ENCODE measurements at places on chromosomes 12 and 14. TPM values are rescaled to one million over a fixed set of nuclear protein-coding genes. Genes with fewer than 3 reads are reported as not detected.

Gene ZCRB1
- total RNA-seq: 0.58 TPM

DNA sequence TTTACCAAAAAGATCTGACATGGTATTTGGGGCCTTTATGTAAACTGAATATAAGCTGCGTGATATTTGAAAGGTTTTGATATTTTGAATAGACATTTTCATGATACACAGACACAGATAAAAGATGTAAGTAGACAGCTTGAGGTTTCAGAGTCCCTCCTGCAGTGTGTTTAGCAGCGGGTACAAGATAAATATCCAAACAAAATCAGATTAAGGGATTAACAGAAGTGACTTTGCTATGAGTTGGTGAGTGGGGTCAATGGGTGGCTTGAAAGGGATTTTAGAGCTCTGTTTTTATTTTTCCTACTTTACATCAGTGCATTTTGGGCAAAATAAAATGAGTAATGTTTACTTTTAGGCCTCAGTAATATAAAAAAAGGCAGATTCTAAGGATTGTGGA is 84.1 kb downstream of the IGF1 start:
- H3K27ac ChIP-seq: no peak overlapping the region
- no peak for DNase-seq
- H3K36me3 ChIP-seq: no peaks in the 10 kb centered on the region
- H3K4me1 ChIP-seq: no peaks in the 10 kb centered on the region

- no peak overlapping the region for H3K27ac ChIP-seq
- no peak overlapping the region for H3K4me3 ChIP-seq
- no peaks in the 10 kb centered on the region for H3K4me1 ChIP-seq
- no peak for DNase-seq
Observed at GRCh38 chr12:78928200-78929074, 63.9 kb downstream of the SYT1 start.

- peaks cover 13% of the 10 kb centered on the region for H3K36me3 ChIP-seq
- DNase-seq: peak; percentile 99
- no peaks in the 10 kb centered on the region for H3K27me3 ChIP-seq
- H3K4me1 ChIP-seq: no peaks in the 10 kb centered on the region
- peak within 1 kb of the TSS; percentile 85 for H3K4me3 ChIP-seq
Observed at GRCh38 chr12:92145731-92146496, at the start of gene BTG1. Gene BTG1, minus strand, starts transcription at chr12:92145846. Its CDS starts 311 bp downstream, at chr12:92145535.

- no peaks in the 10 kb centered on the region for H3K27me3 ChIP-seq
- no peaks in the 10 kb centered on the region for H3K4me1 ChIP-seq
- H3K36me3 ChIP-seq: peaks cover 10% of the 10 kb centered on the region
- H3K27ac ChIP-seq: no peak overlapping the region
Observed at GRCh38 chr14:76051717-76052465, 66.3 kb downstream of the IFT43 start.

DNA sequence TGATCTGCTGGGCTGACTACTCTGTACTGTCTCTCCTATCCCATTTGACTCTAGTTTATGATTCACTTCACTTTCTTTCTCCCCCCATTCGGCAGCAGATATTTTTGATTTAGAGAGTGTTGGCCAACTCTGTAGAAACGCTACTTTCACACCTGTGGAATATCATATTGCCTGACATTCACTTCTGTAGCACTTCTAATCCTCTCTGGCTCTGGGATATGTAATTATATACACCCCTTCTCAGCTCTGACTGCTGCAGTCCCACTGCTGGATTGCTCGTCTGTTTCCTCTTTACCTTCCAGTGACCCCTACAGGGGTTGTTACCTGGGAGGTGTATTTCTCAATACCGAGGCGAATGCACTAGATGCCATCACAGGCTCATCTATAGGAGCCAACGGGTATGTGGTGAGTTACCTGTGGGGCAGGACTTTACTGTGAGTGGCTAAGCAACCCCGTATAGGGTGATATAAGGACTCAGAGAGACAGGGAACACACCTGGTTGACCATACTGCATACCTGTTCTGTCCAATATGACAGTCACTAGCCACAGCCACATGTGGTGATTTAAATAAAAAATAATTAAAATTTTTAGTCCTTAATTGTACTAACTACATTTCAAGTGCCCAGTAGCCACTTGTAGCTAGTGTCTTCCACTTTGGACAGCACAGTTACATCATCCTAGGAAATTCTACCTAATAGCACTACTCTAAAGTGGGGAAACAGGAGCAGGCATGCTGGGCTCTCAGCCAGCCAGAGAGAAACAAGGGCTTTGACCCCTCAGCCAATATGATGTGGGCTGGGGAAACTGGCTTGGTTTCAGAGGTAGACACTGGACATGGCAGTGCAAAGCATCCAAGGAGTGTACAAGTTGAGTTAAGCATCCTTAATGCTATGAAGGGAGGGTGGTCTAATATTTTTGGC is 95.0 kb downstream of the C12orf75 start:
- no peaks in the 10 kb centered on the region for H3K4me1 ChIP-seq
- DNase-seq: no peak
- H3K27ac ChIP-seq: no peak overlapping the region
- no peaks in the 10 kb centered on the region for H3K36me3 ChIP-seq
- no peak overlapping the region for H3K4me3 ChIP-seq

GRCh38 chr14:34912182-34912581 is 37.0 kb upstream of the BAZ1A start:
- no peak overlapping the region for H3K27ac ChIP-seq
- H3K36me3 ChIP-seq: no peaks in the 10 kb centered on the region
- no peak overlapping the region for H3K4me3 ChIP-seq

Gene REM2
- total RNA-seq: 0.87 TPM

- H3K4me1 ChIP-seq: no peaks in the 10 kb centered on the region
- DNase-seq: peak; percentile 29
- no peak overlapping the region for H3K27ac ChIP-seq
- no peak overlapping the region for H3K4me3 ChIP-seq
Observed at GRCh38 chr12:97142737-97143410, 235.8 kb downstream of the NEDD1 start.

DNA sequence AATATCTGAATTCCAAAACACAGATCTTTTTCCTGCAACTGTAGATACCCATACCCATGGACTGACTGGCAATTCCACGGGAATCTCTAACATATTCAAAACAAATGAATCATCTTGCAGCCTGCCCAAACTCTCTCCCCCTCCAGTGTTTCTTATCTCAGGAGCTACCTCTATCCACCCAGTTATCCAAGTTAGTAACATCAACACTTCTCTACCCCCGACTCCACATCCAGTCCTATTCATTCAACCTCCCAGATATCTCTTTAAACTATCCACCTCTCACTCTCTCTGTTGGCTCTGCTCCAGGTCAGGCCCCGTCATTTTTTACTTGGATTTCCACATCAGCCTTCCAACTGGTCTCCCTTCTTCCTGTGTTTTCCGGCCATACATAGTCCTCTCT is 6.7 kb upstream of the KCNH5 start:
- H3K4me1 ChIP-seq: no peaks in the 10 kb centered on the region
- no peaks in the 10 kb centered on the region for H3K27me3 ChIP-seq
- no peak overlapping the region for H3K27ac ChIP-seq
- no peak overlapping the region for H3K4me3 ChIP-seq
- DNase-seq: no peak

Gene AGAP2
- total RNA-seq: 2.2 TPM

Gene PRPF39
- total RNA-seq: 61.3 TPM

Gene VWF
- total RNA-seq: 103 TPM

Gene TMPRSS12
- total RNA-seq: not detected

Gene RNASE2
- not detected for total RNA-seq

Gene HOXC6
- total RNA-seq: not detected

- peak overlapping the region; percentile 81 for H3K27ac ChIP-seq
- peaks cover 8% of the 10 kb centered on the region for H3K4me1 ChIP-seq
- H3K4me3 ChIP-seq: peak overlapping the region; percentile 78
- no peak for DNase-seq
- H3K27me3 ChIP-seq: no peaks in the 10 kb centered on the region
- no peaks in the 10 kb centered on the region for H3K36me3 ChIP-seq
Observed at GRCh38 chr14:67533754-67534085, 630 bp downstream of the PLEKHH1 start.

- no peaks in the 10 kb centered on the region for H3K36me3 ChIP-seq
- no peak overlapping the region for H3K27ac ChIP-seq
Observed at GRCh38 chr12:23906329-23906728, 43.1 kb downstream of the SOX5 start.

GRCh38 chr14:58362798-58363412 is 32.8 kb upstream of the TOMM20L start:
- no peaks in the 10 kb centered on the region for H3K27me3 ChIP-seq
- DNase-seq: no peak
- H3K27ac ChIP-seq: no peak overlapping the region

GRCh38 chr14:81982046-81982445 is 448.4 kb upstream of the SEL1L start:
- no peak overlapping the region for H3K4me3 ChIP-seq
- H3K36me3 ChIP-seq: no peaks in the 10 kb centered on the region
- no peaks in the 10 kb centered on the region for H3K4me1 ChIP-seq
- DNase-seq: peak; percentile 11

- H3K27me3 ChIP-seq: peaks cover 65% of the 10 kb centered on the region
- no peak overlapping the region for H3K27ac ChIP-seq
- DNase-seq: peak; percentile 19
- no peaks in the 10 kb centered on the region for H3K4me1 ChIP-seq
- H3K4me3 ChIP-seq: no peak overlapping the region
Observed at GRCh38 chr12:53868511-53868986, 70.1 kb upstream of the HOXC13 start.

Gene MAP1LC3B2
- total RNA-seq: 16.9 TPM

GRCh38 chr14:96167224-96168148 is 37.2 kb upstream of the BDKRB2 start:
- peaks cover 13% of the 10 kb centered on the region for H3K4me1 ChIP-seq
- H3K36me3 ChIP-seq: no peaks in the 10 kb centered on the region
- DNase-seq: peak; percentile 55
- H3K27ac ChIP-seq: no peak overlapping the region
- H3K4me3 ChIP-seq: no peak overlapping the region

DNA sequence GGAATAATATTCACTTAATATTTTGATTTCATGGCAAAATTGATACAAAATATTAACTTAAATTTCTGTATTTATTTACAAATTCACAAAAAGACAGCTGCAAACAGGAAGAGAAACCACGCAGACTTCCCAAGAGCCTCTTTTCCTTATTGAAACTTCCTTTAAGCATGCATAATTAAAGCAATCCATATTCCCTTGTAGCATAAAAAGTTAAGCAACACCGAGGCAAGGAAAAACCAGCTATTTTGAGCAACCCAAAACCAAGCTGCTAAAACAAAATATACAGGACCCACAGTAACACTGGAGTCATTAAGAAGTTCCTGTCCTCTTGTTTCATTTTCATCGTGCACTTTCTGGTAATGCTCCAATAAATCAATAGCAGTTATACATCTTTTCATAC is 58.0 kb downstream of the EEA1 start:
- no peaks in the 10 kb centered on the region for H3K27me3 ChIP-seq
- H3K4me3 ChIP-seq: no peak overlapping the region
- no peaks in the 10 kb centered on the region for H3K4me1 ChIP-seq
- H3K27ac ChIP-seq: no peak overlapping the region

DNA sequence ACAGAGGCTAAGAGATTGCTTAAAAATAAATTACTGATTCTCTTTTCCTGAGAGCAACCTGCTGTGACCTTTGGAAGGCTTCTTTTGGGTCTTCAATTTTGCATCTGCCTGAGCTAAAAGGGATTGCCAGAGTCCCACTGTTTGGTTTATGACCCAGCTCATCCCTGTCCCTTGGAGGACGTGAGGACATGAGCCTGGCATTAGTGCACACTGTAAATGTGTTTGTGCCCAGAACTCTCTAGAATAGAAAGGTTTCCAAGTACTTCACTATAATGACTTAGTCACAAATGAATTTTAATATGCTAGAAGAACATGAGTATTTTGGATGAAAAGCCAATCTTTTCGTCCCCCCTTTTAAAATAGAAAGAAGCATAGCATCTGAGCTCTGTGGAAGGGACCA is 47.1 kb upstream of the CDKN3 start:
- H3K4me1 ChIP-seq: no peaks in the 10 kb centered on the region
- no peak for DNase-seq
- H3K27ac ChIP-seq: no peak overlapping the region
- no peak overlapping the region for H3K4me3 ChIP-seq
- no peaks in the 10 kb centered on the region for H3K36me3 ChIP-seq
- no peaks in the 10 kb centered on the region for H3K27me3 ChIP-seq

DNA sequence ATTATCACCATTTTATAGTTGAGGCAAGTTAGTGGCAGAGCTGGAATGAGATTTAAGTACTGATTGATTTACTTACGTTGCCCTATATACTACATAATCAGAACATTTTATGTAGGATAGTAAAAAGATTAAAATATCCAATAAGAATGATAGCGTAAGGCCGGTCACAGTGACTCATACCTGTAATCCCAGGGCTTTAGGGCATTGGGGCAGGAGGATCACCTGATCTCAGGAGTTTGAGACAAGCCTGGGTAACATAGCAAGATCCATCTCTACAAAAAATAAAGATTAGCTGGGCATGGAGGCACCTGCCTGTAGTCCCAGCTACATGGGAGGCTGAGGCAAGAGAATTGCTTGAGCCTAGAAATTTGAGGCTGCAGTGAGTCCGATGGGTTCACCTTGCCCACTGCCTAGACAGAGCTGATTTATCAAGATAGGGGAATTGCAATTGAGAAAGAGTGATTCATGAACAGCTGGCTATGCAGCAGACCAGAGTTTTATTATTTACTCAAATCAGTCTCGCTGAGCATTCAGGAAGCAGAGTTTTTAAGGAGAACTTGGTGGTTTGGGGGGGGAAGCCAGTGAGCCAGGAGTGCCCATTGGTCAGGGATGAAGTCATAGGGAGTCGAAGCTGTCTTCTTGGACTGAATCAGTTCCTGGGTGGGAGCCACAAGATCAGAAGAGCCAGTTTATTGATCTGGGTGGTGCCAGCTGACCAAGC is 24.7 kb upstream of the SGPP1 start:
- no peak overlapping the region for H3K27ac ChIP-seq
- no peaks in the 10 kb centered on the region for H3K27me3 ChIP-seq
- no peak for DNase-seq
- H3K36me3 ChIP-seq: no peaks in the 10 kb centered on the region
- H3K4me1 ChIP-seq: no peaks in the 10 kb centered on the region

Gene ARPC3
- total RNA-seq: 220 TPM
